ENCODE measurements at places on chromosomes 6 and 20.
A peak's percentile ranks its signal among the peaks of the same experiment; 100 is the strongest.

GRCh38 chr20:42191140-42191860, 573.1 kb upstream of the CHD6 start:
- DNase-seq, result no peak

DNA sequence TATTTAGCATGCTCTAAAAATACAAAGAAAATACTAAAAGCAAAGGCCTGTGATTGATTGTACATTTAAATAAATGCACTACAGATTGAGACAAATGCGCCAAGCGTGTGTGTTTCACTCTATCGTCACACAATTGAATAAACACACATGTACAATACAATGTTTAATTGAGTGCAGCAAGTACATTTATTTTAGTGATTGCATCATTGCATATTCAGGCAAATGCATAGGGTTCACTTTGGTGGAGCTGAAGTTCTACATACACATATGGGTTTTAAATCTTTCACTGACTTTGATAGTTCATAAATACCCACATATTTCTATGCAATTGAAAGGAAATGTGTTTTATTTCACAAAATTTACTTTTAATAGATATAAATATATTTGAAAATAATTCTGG, 750.6 kb upstream of the MMS22L start:
- DNase-seq, result no peak

DNA sequence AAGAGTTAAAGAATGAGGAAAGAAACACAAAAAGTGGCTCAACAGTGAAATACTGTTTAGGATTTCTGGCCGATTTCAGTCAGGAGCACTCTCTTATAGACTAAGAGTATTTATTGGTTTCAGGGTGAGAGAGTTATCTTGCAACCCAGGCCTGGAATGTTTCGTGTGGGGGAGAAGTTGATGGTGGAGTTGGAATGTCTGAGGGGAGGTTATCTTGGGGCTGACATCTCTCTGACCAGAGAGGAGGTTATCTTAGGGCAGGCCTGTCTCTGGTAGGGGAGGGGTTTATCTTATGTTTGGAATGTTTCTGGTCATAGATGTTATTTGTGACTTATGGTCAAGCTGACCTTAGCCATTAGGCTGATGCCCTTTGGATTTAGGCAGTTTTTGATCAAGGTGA, 80.3 kb downstream of the HTR1B start:
- DNase-seq, result no peak

DNA sequence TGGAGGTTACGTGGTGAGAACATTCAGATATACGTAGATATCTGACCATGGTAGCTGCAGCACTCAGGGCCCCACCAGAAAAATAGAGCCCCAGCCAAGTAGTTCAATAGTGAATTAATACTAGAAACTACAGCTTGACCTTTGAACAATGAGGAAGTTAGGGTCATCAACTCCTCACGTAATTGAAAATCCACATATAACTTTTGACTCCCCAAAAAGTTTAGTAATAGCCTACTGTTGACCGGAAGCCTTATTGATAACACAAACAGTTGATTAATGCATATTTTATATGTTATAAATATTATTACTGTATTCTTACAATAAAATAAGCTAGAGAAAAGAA, 117.9 kb downstream of the SNX5 start:
- no peak for DNase-seq

DNA sequence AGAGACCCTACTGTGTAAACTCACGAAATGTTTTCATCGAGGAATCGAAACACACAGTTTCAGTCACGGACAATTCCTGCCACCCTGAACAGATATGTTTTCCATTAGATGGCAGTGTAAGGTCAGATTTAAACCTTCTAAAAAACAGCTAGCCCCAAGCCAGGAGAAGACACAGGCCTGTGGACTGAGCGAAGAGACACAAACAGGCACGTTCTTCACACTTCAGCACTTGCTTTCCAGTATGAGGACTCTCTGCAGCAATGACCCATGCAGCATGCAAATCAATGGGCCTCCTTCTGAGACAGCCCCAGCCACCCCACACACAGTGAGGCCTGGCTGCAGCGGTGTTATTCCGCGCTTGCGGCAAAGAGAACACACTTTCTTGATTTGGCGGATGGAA, 31.9 kb downstream of the HUS1B start:
- no peak for DNase-seq

GRCh38 chr6:31582230-31582643, at the start of gene LTB:
Gene LTB (minus strand): TSS chr6:31582424. CDS start chr6:31582417, 7 bp downstream.
- DNase-seq, result no peak

GRCh38 chr20:62155428-62156253, 12.1 kb downstream of the SS18L1 start:
- DNase-seq, result no peak

GRCh38 chr6:145569140-145569539, 166.2 kb downstream of the EPM2A start:
- no peak for DNase-seq

DNA sequence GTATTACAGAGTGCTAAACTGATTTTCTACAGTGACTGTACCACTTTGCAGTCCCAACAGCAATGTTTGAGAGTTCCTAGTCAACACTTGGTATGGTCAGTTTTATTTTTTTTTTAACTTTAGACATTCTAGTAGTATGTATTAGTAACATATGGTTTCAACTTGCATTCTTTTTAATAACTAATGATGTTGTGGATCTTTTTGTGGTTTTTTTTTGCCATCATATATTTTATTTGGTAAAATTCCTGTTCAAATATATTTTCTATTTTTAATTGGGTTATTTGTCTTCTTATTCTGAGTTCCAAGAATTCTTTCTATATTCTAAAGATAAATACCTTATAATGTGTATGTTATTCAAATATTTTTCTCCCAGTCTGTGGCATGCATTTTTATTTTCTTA, 189.4 kb upstream of the ECI2 start:
- DNase-seq, result no peak

DNA sequence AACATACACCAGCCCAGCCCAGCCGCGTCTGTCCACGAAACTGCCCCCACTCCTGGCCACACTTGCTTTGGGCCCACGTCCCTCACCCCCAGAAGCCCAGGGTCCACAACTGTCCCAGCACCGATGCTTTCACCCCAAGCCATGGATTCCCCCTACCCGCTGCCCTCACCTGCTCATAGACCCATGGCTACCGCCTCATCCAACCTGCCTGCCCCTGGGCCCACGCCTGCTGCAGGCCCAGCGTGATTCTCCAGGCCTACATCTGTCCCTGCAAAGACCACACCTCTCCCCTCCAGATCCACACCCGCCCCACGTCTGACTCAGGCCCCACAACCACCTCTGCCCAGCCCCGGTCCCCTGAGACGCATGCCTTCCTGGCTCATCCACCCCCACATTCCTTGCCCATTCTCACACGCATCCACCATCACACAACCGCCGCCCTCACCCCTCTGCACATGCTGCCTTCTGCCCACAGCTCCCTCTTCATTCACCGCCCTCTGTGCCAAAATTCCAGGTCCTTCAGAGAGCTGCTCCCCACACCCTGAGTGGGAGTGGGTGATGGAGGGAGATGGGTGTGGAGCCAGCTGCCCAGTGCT, 86.7 kb downstream of the GRM4 start:
- DNase-seq, result no peak

- no peak for DNase-seq
Observed at GRCh38 chr6:155313602-155314091, 637 bp downstream of the TFB1M start.

GRCh38 chr6:45175272-45175671, 152.9 kb upstream of the RUNX2 start:
- DNase-seq, result no peak

- DNase-seq, result no peak
Observed at GRCh38 chr20:55540013-55540412, 465.3 kb downstream of the CBLN4 start.

DNA sequence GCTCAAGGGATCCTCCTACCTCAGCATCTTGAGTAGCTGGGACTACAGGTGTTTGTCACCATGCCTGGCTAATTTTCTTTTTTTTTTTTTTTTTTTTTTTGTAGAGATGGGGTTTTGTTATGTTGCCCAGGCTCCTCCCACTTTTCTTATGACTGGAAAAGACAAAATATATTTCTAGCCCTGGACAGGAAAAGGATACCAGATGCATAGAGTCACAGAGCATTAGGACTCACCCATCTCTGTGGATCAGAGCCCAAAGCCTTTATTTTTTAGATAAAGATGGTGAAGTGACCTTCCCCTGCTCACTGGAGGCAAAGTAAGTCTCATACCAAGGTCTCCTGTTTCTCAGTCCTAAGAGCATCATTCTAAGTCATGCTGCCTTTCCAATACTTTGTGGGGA, 3.4 kb downstream of the TRIM10 start:
- no peak for DNase-seq

DNA sequence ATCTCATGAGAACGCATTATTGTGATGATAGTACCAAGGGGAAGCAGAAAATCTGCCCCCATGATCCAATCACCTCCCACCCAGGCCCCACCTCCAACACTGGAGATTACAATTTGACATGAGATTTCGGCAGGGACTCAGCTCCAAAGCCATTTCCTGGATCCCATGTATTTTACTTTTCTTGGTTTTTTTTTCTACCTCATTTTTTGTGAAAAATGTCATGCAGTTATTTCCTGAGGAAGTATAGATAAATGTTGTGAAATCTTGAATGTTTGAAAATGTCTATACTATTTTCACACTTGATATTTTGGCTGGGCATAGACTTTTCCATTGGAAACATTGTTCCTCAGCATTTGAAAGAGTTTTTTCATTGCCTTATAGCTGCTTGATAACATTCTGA, 9.1 kb upstream of the BRPF3 start:
- DNase-seq, result no peak

DNA sequence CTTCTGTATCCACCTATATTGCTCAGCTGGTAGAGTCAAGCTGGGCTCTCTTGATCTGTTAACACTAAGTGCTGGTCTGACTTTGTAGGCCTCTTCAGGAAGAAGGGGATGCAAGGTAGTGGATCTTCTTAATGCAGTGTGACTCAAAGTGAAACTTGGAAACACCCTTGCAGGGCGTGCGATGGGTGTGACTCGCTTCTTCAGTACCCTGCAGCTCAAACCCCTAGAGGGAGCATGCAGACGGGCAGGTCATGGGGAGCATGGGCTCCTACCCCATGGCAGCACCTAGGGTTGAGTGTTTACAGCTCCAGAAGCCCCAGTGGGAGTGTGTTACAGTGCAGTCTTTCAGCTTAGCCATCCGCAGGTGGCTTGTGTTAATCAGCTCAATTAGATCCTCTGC, 757 bp upstream of the SAMD3 start:
- no peak for DNase-seq

DNA sequence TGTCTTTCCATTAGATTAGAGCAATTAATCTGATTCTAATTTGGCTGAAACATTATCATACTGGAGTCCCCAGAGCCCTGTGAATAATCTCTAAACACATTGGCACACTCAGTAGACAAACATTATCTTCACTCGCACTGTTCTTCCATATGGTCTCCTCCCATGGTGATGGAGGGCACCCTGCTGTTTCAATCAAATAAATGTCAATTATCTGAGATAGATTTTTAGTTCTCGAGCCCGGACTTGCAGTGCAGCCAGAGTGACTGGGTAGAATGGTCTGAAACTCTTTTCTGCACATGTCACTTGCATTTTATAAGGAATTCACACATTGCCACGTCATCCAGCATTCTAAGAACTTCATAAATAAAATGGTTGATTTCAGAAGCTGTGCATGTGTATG, 90.6 kb upstream of the MAP3K7 start:
- no peak for DNase-seq

DNA sequence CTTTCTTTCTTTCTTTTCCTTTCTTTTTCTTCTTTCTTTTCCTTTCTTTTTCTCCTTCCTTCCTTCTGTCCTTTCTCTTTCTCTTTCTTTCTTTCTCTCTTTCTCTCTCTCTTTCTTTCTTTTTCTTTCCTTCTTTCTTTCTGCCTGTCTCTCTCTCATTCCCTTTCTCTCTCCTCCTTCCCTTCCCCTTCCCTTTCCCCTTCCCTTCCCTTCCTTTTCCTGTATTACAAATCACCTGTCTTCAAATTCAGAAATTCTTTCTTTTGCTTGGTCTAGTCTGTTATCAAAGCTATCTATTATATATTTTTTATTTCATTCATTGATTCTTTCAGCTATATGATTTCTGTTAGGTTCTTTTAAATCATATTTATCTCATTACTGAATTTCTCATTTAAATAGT, 315.2 kb upstream of the NOX3 start:
- DNase-seq, result no peak

GRCh38 chr6:122609881-122610689, at the start of gene PKIB:
Gene PKIB (plus strand): TSS chr6:122610405. CDS start chr6:122717795, 107,390 bp downstream.
- DNase-seq, result peak; percentile 52

GRCh38 chr6:64712606-64713005, 994.4 kb downstream of the EYS start:
- DNase-seq, result no peak

DNA sequence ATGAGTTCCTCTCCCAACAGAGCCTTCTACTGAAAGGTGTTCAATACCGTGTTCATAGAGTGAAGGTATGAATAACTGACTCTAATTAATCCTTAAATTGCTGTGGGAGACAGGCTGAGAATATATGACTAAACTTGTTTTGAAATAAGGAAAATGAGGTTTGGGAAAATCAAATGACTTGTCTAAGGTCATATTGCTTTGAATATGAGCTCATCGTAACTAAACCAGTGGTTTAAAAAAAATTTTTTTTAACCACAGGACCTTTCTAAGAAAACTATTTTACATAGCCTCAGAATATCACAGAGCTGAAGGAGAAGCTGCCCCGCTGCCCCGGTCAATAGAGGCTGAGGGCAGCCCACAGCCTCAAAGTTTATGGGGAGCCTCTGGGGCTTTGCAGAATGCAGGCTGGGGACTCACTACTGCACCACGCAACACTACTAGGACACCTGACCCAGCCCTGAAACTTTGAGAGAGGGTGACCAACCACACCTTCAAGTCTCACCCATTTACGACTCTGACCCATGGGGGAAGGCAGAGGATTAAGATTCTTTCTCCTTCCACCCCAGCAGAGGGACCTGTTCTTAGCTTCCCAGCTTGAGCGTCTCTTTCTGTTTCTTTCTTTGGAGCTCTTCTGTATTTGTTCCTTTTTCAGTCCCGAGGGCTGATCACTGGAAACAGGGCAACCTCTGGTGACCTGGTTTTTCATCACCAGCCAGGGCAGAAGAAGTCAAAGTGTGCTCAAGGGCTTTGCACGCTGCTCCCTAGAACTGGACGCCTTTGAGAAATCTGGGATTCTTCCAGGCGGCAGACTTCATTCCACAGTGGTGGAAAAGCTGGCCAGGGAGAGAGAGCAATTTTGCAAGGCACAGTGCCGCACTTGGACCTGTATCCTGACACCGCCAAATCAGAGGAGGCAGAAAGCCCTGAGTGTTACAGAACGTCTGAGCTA, 220.2 kb downstream of the ATXN1 start:
- DNase-seq, result no peak

All from H54 (cell line).